Caudate nucleus (tissue), 63 donors: ENCODE measurements at places on chromosomes 4 and X.

GRCh38 chrX:52585892-52586291 is 68.8 kb downstream of the SSX7 start:
- no peak for DNase-seq

- DNase-seq, result no peak
Measured at GRCh38 chr4:173025131-173025530, 143.5 kb upstream of the GALNT7 start.

- DNase-seq, result no peak
Measured at GRCh38 chr4:28842271-28842670, 1877.9 kb upstream of the PCDH7 start.

DNA sequence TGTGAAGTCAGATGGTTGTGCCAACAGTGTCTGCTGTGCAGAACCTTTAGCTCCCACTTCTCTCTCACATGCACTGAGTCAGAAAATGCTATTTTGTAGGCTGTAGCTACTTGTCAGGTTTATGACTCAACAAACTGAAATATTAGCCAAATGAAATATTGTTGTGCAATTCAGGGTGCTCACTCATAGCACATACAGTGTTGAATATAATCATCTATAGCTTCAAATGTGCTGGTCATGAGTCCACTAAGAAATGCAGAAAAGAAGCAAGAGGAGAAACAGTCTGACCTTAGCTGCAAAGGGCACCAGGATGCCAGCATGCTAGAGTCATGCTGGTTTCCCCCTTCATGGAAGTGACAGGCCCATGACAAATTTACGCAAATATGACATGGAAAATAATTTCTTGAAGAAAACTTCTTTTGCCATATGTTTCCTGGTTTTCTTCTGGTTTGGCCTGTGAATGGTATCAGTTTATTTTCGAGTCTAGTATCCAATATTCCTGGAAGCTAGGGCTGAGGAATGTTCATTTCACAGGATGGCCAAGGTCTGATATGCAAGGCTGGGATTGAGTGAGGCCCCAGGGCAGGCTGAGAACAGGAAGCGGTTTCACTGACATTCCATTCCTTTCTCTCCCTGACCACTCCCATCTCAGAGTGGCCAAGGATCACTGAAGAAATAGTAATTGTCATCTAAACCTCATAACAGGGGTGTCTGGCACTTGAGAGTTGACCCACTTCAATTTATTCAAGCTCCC is 10.3 kb upstream of the CXCL2 start:
- DNase-seq, result peak; percentile 24

DNA sequence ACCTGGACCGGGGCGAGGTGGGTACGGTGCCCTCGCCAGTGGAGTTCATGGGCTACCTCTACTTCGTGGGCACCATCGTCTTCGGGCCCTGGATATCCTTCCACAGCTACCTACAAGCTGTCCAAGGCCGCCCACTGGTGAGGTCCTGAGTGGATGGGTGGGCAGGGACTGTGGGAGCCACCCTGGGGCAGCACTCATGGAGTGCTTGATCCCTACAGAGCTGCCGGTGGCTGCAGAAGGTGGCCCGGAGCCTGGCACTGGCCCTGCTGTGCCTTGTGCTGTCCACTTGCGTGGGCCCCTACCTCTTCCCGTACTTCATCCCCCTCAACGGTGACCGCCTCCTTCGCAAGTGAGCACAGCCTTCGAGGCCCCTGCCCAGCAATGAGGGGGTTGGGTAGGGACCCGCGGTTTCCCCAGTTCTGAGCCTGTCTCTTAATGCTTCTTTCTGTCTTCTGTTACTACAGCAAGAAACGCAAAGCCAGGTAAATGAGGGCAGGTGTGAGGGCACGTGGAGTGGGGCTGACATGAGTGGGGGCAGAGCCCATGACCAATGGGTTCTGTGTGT is 3.7 kb downstream of the PORCN start:
- no peak for DNase-seq

- DNase-seq, result no peak
Measured at GRCh38 chr4:147940171-147940570, 208.3 kb downstream of the ARHGAP10 start.

DNA sequence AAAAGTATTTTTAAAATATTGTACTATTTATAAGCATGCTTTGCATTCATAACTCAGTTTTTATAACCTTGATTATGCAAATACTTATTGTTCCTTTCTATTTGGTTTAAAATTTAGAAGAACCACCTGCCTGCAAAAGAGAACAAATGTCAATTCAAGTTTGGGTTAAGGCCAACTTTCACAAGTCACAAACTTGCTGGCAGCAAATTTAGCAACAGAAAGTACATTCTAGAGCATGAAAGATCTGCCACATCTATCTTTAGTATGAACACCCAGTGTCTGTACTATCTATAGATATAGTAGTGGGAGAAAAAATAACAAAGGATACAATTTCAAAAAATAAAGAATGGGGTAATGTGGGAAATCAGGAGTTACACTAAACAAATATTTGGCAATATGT is 1014.2 kb downstream of the C4orf33 start:
- no peak for DNase-seq

DNA sequence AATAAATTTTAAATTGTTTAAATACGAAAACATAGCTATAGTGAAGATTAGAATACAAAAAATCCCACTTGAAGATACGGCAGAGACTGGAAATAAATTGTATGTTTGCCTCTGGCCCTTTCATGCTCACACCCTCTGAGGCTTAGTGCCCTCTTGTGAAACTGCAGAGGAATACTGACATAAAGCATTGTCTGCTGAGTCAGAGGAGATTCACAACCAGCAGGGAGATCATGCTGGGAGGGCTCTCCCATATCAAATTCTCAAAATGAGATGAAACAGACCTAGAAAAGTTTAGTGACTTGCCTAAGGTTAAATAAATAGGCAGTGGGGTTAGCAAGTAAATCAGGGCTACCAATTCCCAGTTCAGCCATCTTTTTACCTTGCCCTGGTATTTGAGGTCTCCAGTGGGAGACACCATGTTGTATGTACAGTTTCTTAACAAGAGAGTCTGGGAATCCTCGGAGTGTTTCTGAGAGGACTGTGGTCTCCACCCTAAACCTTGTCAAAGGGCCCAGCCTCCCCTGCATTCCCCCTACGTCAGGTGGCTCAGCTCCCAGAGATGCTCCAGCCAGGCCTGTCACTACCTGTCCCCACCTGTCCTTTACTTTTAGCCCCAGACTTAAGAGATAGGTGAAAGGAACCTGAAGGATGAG is 581.4 kb upstream of the DIPK2B start:
- DNase-seq, result no peak

DNA sequence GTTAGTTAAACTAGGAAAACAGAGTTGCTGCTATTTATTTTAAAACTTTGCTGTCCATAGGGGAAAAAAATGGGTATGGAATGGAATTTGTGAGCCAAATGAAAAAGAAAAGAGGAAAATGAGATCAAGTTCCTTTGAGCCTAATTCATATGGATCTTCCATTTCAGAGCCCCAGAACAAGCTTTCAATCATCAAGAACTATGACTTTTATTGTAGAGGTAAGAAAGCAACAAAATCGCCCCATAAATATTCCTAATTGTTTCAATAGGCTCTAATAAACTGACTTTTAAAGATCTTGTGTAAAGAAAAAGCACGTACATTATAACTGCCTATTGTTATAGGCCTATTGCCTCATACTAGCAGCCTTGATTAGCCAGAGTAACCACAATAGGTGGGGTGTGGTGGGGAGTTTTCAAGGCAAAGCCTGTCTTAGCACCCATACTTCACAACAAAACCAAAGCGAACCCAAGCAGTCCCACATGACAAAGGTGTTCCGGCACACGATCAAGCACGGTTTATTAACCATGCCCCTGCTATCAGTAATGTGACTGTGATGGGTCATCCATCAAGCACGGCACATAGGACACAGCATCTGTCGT is 44.4 kb downstream of the RBM47 start:
- no peak for DNase-seq

DNA sequence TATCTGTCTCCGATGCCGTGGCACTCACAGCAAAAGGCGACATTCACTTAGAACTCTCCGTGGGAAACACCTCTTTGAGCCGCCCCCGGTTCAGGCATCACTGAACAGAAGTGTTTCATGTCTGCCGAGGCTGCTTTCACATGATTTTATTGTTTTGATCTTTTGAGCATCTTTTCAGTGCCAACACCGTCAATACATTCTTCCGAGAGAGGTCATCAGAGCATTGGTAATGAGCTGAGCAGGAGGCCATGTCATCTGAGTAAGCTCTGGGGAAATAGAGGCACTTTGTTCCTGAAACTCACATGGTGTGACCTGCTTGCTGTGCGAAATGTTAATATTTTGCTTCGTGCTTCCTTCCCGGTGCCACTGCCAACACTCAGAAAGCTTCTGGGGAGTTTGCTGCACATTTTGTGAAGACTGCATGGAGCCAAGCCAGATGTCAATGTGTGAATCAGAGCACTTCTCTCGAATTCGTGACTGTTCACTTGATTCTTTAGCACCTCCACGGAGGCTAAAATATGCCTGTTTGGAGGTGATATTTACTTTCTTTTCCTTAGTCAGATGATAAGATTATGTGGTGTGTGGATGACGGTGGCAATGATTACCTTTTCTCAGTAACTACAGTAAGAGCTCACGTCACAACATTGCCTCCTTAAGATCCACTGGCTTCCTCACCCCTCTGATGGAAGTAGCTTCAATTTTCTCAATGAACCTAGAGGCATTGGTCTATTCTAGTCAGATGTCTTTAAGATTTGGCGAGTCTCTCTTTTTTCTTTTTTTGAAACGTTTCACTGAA is 222.3 kb upstream of the HS3ST1 start:
- DNase-seq, result no peak

- no peak for DNase-seq
Measured at GRCh38 chr4:154406018-154406795, 85.4 kb downstream of the DCHS2 start.

GRCh38 chr4:75011131-75011795 is 78.3 kb downstream of the PARM1 start:
- no peak for DNase-seq

- DNase-seq, result no peak
Measured at GRCh38 chr4:15182600-15183220, 180.4 kb downstream of the CPEB2 start.

DNA sequence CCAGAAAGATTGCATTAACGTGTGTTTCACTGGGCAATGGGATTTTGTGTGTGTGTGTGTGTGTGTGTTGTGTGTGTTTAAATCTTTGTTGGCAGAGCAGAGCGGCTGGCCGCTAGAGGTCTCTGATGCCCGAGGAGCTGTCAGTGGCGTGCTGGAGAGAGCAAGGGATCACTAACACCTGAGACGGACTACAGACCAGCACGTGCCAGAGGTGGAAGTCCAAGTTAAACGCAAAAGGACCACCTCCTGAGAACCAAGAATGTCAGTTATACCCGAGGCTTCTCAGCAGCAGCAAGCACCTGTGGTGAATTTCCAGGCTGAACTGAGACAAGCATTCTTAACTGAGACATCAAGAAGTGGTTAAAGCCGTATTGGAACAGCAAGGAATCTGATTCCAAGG is 9.0 kb upstream of the SLC25A14 start:
- peak; percentile 0 for DNase-seq

DNA sequence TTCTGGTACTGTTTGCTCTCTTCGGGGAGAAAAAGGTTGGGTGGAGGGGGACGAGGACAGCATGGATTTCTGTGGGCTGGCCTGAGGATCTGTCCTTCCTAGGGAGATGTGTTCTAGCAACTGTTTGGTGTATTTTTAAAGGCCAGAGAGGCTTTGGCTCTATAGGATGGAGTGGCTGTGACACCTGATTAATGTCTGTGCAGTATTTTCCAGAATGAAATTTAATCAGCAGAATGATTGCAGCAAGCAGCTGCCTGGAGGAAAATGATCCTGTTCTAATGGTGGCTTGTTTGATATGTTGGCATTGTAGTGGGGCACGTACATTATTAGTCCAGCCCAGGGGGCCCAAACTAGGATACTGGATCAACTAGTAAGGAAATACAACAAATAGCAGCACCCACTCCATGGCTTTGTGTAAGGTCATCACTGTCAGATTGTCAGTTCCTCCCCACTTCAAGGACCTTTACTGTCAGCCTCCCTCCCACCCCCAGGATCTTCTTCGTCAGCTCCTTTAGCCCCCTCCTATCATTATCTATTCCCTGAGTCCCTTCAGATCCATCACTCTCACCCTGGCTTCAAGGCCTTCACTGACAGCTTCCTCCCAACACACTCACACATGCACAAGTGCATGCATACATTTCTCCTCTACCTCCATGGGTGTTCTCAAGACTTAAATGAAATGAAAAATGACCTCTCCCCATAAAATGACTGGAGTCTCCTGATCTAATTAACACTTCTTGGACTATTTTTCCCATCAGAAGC is 10.4 kb upstream of the TMEM255A start:
- no peak for DNase-seq

GRCh38 chr4:10584042-10584441 is 100.5 kb downstream of the CLNK start:
- no peak for DNase-seq

DNA sequence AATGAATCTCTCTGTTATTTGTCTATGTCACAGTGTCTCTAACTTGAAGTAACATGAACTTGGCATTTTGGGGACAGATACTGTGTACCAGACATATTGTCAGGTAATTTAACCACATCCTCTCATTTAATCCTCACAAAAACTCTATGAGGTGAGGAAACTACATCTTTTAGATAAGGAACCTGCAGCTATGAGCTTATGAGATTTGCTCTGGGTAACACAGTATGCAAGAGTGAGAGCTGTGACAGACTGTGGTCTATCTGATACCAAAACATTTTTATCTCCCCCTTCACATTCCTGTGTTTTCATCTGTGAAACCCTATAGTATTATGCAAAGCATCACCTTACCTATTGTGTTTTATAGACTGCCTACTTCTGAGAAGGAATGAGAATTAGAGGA is 58.4 kb upstream of the HS3ST1 start:
- DNase-seq, result no peak

- DNase-seq, result no peak
Measured at GRCh38 chr4:53821179-53821851, 230.0 kb upstream of the LNX1 start.

DNA sequence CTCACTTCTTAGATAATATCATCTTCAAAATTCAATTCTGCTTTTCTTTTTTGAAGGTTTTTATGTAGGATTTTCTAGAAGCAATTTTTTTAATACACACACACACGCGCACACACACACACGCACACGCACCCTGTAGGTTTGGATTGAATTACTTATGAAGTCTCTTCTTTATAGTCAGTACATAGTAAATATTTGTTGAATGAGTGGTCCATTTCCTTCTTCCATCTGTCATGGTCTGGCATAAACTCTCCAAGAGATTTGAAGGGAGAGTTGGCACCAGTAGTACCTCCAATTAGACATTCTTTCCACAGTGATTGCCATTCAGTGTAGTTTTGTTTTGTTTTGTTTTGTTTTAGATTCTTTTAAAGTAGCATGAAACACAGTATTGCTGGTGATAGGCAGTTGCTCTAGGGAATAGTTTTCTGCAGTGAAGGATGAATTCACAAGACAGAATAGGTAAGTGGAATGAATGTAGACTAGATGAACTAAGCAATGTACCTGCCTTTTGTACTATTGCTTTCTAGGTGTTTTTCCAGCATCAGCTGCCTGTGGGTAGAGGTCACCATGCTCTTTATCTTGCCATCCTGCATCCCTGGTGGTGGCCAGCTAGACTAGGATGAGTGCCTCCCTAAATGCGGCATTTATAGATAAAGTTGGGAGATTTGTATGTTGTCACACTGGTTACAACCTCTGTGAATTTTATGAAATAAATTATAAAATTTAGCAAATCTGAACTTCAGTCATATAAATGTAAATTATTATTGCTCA is 20.5 kb downstream of the PDLIM5 start:
- DNase-seq, result no peak

- no peak for DNase-seq
Measured at GRCh38 chrX:132216806-132217202, 2.4 kb downstream of the RAP2C start.
